Stimulated activated CD8-positive, alpha-beta memory T cell treated with anti-CD3 and anti-CD28 coated beads, Interleukin-7, amount 100 ng/mL, for 1 hour (primary cell): ENCODE measurements at places on chromosomes 3 and 15.

DNA sequence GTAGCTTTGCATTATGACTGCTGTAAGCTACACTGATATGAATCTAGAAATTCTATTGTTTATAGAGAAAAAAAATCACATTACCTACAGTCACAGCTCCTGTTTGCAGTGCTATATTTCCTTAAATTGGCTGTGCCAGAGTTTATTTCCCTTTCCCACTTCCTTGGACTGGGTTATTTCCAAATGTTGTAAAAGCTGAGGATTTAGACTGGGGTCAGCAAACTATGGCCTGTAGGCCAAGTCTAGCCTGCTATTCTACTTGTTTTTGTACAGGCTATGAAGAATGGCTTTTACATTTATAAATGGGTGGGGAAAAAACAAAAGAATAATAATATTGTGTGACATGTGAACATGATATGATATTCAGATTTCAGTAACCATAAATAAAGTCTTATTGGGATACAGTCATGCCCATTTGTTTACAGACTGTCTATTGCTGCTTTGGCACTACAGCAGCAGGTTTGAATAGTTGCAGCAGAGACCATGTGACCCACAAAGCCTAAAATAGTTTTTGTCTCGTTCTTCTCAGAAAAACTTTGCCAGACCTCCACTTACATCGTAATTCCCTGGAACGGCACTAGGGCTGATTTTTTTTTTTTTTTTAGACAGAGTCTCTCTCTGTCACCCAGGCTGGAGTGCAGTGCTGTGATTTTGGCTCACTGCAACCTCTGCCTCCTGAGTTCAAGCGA is 7.8 kb downstream of the GLDN start:
- no peak for DNase-seq

DNA sequence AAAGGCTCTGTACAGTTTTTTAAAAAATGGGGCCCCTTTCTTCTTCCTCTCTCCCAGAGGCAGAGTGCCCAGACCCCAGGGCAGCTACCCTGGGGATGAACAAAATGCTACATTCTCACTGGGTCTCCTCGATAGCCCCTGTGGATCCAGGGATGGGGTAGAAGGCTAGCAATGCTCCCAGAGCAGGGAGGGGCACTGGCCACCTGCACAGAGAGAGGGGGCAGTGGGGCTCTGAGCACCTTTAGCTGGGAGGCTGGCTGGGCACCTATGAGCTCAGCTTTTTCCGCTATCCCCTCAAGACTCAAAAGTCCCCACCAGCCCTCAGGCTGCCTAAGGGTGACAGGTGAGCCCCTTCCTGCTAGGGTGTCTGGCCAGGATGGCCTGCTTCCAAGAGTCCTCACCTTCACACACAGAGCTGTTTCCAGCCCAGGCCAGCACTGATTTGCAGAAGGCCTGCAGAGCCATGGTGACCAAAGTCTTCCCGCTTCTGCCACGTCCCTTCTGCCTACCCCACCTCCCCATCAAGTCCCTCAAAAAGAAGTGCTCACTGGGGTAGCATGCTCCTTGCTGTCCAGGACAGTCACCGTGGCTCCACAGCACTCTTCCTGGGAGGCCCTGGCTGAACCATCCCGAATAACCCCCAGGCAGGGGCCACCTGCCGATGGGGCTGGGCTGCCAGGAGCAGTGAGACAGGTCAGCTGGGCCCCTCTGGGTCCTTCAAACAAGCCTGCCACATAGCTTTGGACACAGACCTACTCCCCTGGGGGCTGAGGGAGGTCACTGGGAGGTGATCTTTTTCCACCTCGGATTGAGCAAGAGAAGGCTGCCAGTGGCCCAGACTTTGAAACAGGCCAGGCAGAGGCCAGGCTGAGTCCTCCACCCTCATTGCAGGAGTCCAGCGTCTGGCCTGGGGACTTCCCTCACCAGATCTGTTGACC is 20.4 kb downstream of the BMF start:
- DNase-seq = no peak

DNA sequence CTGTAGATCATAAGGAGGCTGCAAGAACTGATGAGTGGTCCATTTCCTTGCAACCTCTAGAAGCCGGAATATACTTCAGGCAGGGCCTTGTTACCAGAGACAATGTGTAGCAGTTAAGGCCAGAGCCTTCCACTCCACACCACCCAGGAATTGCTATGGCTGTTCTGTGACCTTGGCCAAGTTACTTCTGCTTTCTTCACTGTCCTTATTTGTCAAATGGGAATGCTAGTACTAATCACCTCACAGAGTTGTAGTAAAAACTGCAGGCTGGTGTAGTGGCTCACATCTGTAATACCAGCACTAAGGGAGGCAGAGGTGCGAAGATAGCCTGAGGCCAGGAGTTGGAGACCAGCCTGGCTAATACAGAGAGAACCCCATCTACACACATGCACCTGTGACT is 28.7 kb upstream of the RPN1 start:
- no peak for DNase-seq

- no peak for DNase-seq
Observed at GRCh38 chr3:160869825-160870224, 113.8 kb downstream of the PPM1L start.

DNA sequence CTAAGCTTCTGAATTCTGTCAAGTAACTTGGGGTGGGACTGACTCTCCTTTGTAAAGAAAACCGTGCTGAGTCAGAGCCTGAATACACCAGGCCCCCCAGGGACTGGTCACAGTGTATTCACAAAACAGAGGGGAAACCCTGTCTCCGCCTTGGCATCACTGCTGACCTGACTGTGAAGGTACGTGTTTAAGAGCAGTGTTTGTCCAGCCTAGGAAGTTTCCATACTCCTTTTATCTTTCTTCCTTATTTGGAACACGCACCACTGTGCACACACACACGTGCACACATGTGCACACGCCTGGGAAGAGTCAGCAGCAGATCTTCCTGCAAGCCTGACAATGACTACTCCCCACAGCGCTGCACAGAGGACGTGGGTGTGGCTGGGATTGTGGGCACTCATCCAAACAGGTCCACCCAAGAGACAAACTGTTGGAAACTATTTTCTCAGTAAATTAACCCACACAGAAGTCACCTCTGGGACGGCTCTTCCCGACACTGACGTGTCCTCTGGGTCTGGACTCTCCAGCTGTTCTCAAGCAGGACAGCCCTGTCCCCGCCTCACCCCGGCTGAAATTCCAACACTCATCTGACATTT is 87.7 kb downstream of the ATP10A start:
- no peak for DNase-seq

- no peak for DNase-seq
Observed at GRCh38 chr3:38720465-38720864, 71.0 kb upstream of the SCN5A start.

- no peak for DNase-seq
Observed at GRCh38 chr3:133401374-133402135, 1.7 kb downstream of the BFSP2 start.

GRCh38 chr3:6287088-6287875 is 573.6 kb upstream of the GRM7 start:
- no peak for DNase-seq

- no peak for DNase-seq
Observed at GRCh38 chr3:126464093-126464492, 11.6 kb downstream of the ZXDC start.

- no peak for DNase-seq
Observed at GRCh38 chr3:168250415-168250861, 154.7 kb upstream of the GOLIM4 start.

GRCh38 chr3:27556887-27557286 is 72.7 kb upstream of the SLC4A7 start:
- DNase-seq = no peak

DNA sequence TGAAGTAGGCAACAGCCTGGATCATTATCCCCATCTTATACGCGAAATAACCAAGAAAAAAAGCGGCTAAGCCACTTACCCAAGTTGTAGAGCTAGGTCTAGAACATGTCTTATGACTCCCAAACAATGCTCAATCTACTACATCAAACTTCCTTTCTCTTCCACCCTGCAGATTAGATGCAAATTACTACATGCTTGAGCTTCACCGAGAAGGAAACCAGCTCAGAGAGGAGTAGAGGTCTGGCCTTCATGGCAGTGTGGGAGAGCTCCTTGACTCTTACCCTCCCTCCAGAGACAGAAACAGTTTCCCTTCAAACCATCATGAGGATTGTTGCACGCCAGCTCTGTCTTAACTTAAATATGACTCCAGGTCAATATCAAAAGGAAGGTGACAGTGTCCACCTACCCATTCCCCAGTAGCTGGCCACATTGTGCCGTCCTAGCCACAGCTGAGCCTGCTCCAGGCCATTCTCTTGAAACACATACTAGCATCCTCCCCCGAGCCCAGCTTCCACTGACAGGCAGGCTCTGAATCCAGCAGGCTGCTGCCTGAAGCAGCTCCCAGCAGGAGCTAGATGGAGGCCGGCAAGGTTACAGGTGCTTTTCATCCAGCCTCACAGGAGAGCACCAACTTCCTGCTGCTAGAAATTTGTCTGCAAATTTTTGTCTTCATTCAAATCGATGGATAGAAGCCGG is 56.8 kb downstream of the CPN2 start:
- no peak for DNase-seq

DNA sequence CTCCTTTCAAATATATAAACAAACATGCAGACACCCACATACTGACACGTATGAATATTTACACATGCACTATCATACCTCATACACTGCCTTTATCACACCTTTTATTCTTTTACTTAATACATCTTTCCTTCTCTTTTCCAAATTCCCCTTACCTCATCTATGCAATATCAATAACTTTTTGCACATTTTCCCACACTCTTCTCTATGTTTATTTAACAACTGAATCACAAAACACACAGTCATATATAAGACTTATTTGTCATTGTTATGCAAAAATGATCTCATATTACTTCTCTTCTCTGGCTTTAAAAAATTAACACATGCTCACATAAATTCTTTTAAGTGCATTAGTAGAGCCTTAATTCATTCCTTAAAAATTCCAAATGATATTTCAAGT is 461.4 kb downstream of the DIPK2A start:
- DNase-seq = no peak

GRCh38 chr15:67067930-67068551 is 2.6 kb downstream of the SMAD3 start:
- DNase-seq = no peak

- no peak for DNase-seq
Observed at GRCh38 chr3:86937306-86937791, 53.6 kb downstream of the VGLL3 start.

GRCh38 chr15:80267658-80268057 is 15.6 kb upstream of the CTXND1 start:
- DNase-seq = no peak

- DNase-seq = no peak
Observed at GRCh38 chr3:69691860-69692259, 47.4 kb upstream of the MITF start.

- no peak for DNase-seq
Observed at GRCh38 chr3:185825006-185825638, at the start of gene IGF2BP2. Gene IGF2BP2 (minus strand): TSS chr3:185825042. CDS start chr3:185824960, 82 bp downstream.

- no peak for DNase-seq
Observed at GRCh38 chr15:75397494-75397893, 29.1 kb upstream of the MAN2C1 start.

- DNase-seq = no peak
Observed at GRCh38 chr15:65913631-65914199, 44.4 kb downstream of the RAB11A start.
